ENCODE measurements at places on chromosomes 5 and 9.

DNA sequence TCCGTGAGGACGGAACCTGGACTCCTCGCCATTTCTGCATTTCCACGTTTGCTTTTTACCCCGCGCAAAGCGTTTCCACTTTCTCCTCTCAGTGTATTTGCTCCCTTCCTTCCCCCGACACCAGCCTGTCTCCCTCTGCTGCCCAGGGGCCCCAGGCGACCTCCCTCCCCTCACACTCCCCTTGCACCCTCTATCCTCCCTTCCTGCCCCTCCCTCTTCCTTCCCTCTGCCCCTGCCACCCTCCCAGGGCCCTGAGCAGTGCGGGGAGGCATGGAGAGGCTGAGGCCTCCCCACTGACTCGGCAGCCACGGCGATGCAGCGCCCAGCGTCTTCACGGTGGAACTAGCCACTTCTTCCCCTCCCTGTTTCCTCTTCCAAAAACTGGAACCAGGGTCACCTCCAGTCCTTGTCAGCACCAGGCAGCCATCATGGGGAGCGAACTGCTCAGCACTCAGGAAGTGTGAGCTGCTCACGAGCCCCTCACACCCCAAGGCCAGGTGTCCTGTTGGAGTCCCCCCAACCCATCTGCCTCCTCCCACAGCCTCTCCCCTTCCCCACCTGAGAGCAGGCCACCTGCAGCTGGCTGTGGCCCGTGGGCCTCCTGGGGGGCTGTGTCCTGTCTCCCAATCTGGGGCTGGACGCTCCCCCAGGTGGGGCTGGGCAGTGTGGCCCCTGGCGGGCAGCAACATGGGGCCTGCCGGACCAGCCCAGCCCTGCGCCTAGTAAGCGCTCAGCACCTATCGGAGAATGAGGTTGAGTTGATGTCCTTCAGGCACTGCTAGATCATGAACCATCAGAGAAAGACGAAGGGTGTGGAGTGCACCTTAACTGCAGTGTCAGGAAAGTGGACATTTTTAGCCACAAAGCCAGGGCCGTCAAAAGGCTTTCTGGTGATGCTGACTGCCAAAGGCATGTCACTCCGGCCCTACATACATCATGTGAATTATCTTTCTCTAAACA is 17.5 kb downstream of the UBE2QL1 start:
- no peak for DNase-seq

DNA sequence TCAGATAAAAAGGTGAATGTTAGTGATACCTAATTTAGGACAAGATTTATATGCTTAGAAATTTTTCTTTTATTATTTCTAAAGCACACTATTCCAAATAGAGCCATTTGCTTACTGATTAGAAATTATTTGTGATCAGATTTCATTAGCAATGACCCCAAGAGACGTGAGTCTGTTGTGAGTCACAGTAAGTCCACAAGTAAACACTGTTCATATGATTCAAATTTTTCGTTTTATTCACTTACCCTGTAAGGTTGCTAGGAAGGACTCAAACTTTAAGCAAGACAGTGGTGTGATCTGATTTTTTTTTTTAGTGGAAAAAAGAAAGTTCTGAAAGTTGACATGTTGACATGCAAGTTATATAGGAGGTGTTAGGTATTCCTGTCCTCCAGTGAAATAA is 1.2 kb downstream of the CARD6 start:
- DNase-seq = no peak

- DNase-seq = no peak
Observed at GRCh38 chr5:11383506-11384095, 520.6 kb downstream of the CTNND2 start.

- DNase-seq = no peak
Observed at GRCh38 chr9:28758341-28758740, 1185.1 kb upstream of the C9orf72 start.

- DNase-seq = no peak
Observed at GRCh38 chr9:110986529-110986928, 51.7 kb downstream of the LPAR1 start.

DNA sequence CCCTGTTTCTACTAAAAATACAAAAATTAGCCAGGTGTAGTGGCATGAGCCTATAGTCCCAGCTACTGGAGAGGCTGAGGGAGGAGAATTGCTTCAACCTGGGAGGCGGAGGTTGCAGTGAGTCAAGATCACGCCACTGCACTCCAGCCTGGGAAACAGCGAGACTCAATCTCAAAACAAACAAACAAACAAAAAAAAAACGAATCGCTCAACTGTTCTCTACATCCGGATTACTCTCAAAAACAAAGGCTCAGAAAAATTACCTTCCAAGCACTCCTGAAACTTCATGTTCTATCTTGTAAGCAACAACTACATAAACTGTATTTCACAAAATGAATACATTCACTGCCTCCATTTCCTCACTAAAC is 14.0 kb downstream of the UBAP2 start:
- DNase-seq = no peak

- no peak for DNase-seq
Observed at GRCh38 chr5:171601266-171601881, 181.9 kb downstream of the FGF18 start.

- no peak for DNase-seq
Observed at GRCh38 chr9:105158898-105159297, 85.6 kb upstream of the SLC44A1 start.

DNA sequence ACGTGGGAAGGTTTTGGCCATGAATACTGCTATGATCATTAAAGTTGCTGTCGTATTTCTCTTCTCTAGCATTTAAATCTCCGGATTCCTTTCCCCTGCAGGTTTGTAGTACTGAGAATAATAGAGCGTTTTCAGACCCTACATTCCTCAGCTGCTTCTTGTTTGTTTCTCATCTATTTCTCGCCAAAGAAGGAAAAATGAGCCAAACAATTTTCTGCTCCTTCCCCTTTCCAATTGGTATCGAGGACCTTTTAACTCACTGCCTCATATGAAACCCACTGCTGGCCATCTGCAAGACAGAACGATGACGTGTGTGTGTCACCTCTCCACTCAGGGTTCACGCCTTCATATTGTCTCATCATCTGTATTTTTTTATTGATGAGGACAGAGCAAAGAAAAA is 689.4 kb upstream of the WWC1 start:
- no peak for DNase-seq

- DNase-seq = peak; percentile 7
Observed at GRCh38 chr9:1332156-1332555, 282.0 kb downstream of the DMRT2 start.

- no peak for DNase-seq
Observed at GRCh38 chr9:88791105-88791805, 200.0 kb upstream of the S1PR3 start.

DNA sequence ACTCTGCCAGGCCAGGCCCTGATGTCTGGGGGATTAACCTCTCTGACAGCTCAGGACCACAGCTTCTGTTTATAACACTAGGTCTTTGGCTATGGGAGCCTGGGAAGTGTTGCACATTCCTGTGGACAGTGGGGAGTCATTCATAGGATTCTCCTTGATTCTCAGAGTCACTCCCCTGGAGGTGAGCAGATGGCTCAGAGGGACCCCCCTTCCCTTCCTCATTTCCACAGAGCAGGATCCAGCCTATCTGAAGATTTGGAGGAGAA is 60.2 kb downstream of the NRG2 start:
- DNase-seq = peak; percentile 90

DNA sequence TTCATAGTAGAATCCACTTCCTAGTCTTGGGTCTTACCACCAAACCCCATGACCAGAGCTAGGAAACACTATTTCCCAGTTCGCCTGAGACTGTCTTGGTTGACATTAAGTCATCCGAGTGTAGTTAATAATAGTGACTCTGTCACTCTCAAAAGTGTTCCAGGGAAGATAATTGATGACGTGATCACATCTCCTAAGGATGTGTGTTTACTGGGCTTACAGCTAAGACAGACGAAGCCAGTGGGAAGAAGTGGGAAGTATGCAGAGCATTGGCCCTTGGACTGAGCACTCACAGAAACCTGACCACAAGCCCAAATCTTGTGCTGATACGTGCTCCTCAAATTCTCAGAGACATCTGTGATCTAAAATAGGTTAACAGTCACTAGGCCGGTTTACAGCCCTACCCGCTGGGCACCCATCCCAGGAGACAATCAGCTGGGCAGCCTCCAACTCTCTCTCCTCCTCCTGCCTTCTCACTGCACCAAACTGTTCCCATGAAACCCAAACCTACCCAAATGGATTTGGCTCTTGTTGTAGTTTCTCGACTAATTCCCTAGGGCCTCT is 316.6 kb downstream of the TLE1 start:
- DNase-seq = no peak

- DNase-seq = no peak
Observed at GRCh38 chr9:117101008-117101407, 313.8 kb downstream of the ASTN2 start.

GRCh38 chr5:73367650-73368049 is 80.9 kb downstream of the FOXD1 start:
- DNase-seq = no peak

DNA sequence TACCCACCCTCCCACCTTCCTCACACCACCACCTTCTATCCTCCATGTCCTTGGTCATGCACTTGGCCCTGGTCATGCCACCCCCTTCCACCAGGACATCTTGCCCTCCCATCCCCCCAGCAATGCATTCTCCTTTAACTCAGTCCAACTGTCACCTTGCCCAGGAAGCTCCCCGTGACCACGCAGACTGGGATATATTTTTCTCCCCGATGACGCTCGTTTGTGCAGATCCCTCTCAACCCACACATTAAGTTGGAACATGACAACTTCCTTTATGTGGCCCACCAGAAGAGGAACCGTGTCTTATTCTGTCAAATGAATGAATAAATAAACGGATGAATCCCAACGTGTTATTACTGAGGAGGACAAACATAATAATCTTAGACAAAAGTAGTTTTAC is 82.8 kb upstream of the TAS2R1 start:
- no peak for DNase-seq

DNA sequence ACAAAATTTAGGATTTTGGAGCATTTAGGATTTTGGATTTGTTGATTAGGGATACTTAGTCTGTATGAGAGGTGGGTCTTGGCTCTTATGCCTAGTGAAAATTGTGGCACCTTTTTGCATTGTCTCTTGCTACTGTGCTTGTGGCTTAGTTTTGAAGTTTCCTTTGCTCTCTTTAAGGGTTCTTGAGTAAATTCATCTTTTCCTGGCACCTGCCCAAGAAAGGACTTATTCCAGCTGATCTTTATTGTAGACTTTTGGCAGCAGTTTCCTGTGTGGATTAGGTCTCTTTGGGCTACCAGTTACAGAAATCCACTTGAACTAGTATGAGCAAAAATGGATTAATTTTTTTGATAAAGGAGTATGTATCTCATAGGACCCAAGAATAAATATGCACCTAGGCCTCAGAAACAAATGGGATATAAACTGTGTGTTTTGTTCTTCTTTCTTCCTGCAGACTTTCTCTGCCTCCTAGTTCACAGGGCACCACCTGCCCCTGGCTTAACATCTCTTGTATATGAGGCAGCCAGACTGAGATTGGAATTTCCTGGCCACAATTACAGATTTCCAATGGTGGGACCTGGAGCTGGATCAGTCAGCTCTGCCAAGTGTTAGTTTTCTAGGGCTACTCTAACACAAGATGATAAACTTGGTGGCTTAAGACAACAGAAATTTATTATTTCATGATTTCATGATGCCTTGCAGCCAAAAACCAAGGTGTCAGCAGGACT is 44.6 kb downstream of the FOCAD start:
- DNase-seq = no peak

DNA sequence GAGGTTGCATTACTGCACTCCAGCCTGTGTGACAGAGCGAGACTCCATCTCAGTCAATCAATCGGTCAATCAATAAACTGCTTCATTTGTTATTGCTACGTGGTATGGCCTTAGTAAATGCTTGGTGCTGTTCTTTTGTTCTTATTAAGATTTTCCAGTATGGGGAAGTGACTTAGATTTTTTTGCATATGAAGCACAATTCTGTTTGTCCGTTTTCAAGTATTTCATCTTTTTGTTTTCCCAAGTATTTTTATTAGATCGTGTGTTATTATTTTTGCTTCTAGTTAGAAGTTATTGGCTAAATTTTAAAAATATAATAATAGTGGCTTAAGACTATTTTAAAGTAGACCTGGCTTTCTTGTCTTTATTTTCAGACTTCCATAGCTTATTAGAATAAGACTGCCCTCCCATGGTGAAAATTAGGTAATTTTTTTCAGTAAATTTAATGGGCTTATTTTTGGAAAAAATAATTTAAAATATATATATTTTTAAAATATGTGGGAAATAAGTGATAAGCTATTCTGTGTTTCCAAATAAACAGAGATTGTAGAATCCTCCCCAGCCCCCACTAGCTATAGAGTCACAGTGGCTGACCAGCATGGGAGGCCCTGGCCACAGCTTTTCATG is 14.7 kb upstream of the OMD start:
- DNase-seq = no peak

DNA sequence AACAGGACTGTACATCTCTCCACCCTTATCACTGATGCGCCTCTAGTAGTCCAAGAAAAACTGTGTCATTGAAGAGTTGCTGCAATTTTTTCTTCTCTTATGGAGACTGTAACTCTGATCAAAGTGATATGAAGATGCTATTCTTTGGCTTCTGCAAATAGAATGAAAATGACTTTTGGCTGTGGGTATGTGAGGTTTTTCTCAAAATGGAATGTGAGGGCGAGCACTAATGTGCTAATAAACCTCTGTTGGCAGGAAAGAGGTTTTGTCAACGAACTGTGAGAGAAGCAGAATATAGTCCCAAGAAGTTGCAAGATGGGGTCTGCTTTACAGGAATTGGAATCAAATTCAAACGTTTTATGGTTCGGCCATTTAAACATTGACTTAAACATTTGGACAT is 252.0 kb upstream of the GAS1 start:
- no peak for DNase-seq

DNA sequence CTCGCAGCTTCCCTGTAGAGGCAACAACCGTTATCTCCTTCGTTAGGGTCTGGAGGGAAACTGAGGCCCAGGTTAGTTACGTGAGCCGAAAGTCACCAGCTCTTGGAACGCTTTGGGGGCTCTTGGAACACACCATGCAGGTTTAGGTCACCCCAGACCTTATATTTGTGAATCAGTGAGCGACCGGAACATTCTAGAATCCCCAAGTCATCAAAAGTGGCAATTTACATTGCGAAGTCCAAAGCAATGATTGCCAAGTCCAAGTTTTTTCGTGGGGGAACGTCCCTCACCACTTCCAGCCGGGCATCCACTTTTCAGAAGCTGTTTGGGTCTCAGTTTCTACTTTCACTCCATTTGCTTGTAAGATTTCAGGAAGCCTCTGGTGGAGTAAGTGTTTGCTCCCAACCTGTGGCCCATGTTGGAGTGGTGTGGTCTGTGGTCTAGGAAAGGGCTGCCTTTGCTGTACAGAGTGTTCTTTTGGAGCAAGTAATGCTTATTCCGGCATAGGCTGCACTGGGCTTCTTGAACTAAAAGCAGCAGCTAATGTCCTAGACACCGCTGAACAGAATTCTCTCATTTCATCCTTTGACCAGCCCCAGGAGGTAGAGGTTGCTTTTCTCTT is 32.8 kb upstream of the SPRY4 start:
- DNase-seq = no peak

DNA sequence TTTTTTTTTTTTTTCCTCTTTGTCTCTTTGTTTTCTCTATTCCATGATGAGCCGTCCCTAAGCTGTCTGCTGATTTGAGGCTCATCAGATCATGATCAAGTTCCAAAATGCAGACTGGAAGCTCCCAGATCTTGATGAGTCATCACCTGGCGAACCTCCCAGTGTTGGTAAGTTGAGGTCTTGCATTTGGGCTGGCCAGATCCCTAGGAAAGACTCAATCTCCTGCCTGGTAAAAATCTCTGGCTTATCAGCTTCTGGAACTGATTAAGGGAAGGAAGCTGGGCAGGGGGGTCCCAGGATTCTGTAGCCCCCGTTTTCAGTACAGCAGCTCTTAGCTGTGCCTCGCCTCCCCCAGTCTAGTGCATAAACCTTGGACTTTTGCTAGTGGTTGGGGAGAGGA is 69.0 kb downstream of the TSPAN17 start:
- no peak for DNase-seq
